ENCODE measurements at places on chromosomes 12 and 14.

- DNase-seq = no peak
Observed at GRCh38 chr12:5376591-5377207, 55.2 kb upstream of the NTF3 start.

DNA sequence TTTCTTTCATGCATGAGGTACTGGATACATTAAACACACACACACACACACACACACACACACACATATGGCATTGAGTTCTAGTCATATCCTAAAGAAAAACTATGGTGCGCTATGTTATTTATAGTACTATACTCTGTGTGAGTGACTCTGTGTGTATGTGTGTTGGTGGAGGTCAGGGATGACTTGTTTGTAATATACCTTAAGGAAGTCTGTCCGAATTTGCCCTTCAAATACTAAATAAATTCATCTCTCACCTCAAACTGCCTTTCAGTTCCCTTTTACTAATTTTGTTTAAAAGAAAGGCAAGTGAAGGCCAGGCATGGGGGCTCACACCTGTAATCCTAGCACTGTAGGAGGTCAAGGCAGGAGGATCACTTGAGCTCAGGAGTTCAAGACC lies 2.1 kb upstream of the AKAP5 start:
- no peak for DNase-seq

- no peak for DNase-seq
Observed at GRCh38 chr14:105336477-105337287, 22.1 kb downstream of the PACS2 start.

- no peak for DNase-seq
Observed at GRCh38 chr14:63922696-63923421, 70.1 kb downstream of the SYNE2 start.

- no peak for DNase-seq
Observed at GRCh38 chr12:107402041-107403022, 283.3 kb upstream of the PWP1 start.

DNA sequence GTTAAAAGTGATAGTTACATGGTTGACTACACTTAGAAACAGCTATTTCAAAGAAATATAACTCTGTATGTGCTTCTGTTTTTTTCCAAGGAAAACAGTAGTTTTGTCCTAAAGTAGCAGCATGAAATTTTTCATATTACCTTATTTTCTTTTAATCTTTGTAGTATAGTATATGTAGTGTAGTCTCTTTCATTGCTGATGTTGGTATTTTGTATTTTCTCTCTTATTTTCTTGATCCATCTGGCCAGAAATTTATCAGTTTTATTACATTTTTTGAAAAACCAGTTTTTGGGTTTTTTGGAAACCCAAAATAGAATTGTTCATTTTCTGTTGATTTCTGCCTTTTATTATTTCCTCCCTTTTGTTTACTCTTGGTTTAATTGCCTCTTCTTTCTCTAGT lies 6.4 kb upstream of the RNU6-8 start:
- no peak for DNase-seq

DNA sequence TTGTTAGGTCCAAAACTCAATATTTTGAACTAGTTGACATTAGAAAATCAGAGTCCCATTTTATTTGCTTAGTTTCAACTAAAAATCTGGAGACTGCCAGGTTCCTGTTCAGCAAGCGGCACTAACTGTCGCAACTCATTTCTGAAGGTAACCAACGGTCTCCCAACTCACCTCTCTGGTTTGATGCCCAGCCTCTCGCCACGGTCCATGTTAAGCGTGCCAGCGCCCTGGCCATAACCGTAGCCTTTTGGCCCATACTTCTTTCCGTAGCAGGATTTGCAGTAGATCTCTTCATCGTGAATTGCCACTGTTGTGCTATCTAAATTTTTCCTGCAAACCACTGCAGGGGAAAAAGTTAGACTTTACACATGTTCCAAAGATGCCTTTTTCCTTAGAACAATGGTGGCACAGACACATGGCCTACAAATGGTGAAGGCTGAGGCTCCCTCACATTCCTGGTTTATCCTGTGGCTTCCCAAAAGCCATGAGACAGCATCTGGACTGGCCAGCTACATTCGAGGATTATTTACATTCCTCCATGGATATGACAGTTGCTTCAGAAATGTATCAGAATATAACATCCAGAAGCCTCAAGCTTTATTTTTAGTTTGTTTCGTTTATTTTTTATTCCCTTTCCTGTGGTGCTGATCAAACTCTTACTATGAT lies 15.7 kb downstream of the CSRP2 start:
- DNase-seq = no peak

GRCh38 chr12:12722435-12723148 lies 5.4 kb downstream of the CDKN1B start:
- no peak for DNase-seq

DNA sequence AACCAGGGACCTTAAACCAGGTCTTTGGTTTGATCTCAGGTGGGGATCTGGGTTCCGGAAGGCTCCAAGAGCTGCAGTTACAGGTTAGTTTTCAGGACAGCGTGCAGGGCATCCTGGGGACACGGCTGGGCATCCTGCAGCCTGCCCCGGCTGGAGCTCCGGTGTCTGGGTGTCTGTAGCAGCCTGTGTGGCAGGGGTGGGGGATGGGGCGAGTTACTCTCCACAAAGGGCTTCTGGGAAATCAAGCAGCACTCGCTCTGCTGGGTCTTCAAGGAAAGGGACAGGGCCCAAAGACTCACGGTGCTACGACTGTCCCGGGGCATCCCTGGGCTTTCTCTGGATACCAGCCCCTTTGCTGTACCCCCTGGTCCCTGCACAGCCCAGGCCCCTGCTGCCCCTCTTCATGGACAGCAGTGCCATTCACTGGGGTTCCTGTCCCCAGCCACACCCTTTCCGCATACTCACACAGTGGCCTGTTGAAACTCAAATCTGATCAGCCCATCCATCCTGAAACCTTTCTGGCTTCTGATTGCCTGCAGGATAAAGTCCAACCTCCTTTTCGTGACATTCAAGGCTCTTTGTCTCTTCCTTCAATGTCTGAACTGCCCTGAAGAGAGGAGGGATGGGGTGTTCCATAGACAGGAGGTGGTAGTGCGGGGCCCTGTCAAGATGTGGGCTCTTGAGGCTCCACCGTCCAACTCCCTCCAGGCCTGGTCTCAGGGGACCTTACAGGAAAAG lies 22.2 kb upstream of the PPP1R13B start:
- DNase-seq = no peak

GRCh38 chr12:14846042-14846587 lies 2.8 kb upstream of the ART4 start:
- DNase-seq = no peak

- no peak for DNase-seq
Observed at GRCh38 chr12:83036847-83037246, 350.1 kb downstream of the TMTC2 start.

- DNase-seq = no peak
Observed at GRCh38 chr14:102171173-102172020, 31.7 kb downstream of the WDR20 start.

GRCh38 chr12:106301611-106302321 lies 767 bp upstream of the TCP11L2 start:
- no peak for DNase-seq

DNA sequence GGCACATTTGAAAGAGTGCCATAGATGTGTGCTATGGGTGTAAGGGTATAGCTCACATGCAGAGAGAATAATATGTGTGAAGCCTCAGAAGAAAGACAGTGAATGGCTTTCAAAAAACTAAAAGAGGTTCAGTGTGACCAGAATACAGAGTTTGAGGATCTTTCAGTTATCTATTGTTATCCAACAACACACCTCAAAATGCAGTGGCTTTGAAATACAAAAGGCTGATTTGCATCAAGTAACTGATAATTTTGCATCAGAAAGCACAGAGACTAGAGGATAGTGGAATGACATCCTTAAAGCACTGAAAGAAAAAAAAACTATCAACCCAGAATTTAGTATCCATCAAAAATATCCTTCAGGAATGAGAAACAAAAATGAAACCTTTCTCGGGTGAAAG lies 131.6 kb upstream of the IGF1 start:
- no peak for DNase-seq

DNA sequence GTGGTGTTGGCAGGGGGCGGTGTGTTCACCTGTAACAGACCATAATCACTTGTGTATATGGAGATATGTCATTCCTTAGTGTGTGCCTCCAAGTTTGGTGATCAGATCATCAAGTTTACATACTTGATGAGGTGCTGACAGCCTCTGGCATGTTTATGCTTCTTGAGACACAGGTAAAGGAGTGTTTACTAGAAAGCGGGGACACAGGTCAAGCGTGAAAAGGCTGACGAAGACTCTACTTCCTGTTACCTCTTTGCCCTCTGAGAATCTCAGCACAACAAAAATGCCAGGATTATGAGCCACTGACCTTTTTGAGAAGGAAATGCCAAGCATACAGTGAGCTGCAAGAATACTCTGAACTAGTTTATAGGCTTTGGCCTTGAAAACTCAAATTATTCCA lies 29.6 kb downstream of the PRDM4 start:
- DNase-seq = no peak

GRCh38 chr14:21026274-21026987 lies 1.6 kb upstream of the NDRG2 start:
- DNase-seq = no peak

GRCh38 chr12:10191865-10192264 lies 13.0 kb downstream of the TMEM52B start:
- no peak for DNase-seq

GRCh38 chr12:118633071-118633470 lies 256.7 kb downstream of the SUDS3 start:
- DNase-seq = no peak

DNA sequence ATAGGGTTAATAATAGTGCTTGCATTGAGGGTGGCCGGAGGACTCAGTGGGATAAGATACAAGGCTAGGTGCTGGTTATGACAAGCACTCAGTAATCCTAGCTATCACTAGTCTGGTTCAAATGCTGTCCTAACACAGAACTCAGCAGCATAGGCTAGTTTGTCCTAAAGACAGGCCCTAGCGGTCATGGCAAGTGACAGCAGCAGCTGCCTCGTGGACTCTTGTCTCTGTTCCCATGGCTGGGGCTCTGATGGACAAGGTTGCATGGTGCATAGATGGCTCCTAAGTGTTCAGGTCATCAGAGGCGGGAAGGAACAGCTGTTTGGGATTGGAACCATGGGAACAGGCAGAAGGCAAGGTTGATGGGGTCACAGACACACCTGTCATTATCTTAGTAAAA lies 42.4 kb upstream of the IGF1 start:
- DNase-seq = no peak

DNA sequence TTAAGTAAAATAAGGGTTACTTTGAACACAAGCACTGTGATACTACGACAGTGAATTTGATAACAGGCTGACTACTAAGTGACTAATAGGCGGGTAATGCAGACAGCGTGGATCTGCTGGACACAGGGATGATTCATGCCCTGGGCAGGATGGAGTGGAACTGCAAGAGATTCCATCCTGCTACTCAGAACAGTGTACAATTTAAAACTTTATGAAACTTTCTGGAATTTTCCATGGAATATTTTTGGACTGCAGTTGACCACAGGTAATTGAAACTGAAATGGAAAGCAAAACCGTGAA lies 46.0 kb downstream of the YEATS4 start:
- DNase-seq = no peak

- DNase-seq = no peak
Observed at GRCh38 chr14:71498212-71498611, 434.0 kb upstream of the RGS6 start.

- no peak for DNase-seq
Observed at GRCh38 chr12:110329710-110330109, 48.7 kb downstream of the ATP2A2 start.

GRCh38 chr12:46174061-46174662 lies 94.7 kb downstream of the SLC38A1 start:
- no peak for DNase-seq

- no peak for DNase-seq
Observed at GRCh38 chr12:92995258-92995903, 66.3 kb upstream of the EEA1 start.

DNA sequence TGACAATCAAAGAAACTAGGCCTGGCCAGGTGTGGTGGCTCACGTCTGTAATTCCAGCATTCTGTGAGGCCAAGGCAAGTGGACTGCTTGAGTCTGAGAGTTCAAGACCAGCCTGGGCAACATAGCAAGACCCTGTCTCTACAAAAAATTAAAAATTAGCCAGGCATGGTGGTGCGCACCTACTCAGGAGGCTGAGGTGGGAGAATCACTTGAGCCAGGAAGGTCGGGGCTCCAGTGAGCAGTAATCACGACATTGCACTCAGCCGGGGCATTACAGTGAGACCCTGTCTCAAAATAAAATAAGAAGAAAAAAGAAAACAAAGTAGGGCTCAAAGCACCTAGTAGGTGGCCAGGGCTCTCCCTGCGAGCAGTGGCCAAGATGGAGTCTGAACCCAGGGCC lies 79.1 kb downstream of the CHGA start:
- no peak for DNase-seq

Data from NCI-H446 (cell line).